ENCODE measurements at places on chromosomes 16 and 17.
A peak's percentile ranks its signal among the peaks of the same experiment; 100 is the strongest.

DNA sequence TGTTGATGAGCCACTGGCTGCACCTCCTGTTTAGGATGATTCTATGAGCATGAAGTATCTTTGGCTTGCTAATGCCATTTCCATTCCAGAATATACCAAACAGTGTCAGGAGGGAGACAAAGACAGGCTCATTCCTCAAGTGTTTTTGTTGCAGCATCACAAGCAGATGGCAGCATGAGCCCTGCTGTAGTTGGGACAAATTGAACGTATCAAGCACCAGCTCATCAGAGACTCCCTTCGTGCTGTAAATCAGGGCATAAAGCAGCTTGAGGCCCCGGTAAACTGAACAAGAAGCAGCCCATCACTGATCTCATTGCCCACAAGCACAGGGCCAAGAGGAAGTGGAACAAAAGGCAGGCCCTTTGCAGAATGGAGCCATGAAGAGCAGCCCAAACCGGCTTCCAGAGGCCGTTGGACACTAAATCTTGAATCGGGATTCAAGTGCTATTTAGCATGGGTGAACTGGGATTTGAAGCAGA, 45.9 kb upstream of the HS3ST3A1 start:
- no peak for DNase-seq

DNA sequence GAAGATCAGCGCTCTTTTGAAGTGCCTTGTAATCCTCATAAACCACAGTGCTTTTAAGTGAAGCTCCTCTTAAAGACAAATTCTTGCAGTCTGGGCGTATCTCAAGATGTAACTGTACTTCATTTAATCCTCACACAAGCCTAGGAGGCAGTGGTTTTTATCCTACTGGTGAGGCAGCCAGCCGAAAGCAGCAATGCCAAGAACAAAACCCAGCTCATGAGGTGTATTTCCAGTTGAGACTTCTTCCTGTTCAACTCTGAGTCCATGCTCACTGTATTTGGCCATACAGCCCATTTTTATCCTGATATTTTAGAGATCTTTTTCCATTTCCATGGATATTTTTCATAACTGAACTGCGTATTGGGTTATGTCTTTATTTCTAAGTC, 13.7 kb downstream of the CTRB2 start:
- DNase-seq, result no peak

DNA sequence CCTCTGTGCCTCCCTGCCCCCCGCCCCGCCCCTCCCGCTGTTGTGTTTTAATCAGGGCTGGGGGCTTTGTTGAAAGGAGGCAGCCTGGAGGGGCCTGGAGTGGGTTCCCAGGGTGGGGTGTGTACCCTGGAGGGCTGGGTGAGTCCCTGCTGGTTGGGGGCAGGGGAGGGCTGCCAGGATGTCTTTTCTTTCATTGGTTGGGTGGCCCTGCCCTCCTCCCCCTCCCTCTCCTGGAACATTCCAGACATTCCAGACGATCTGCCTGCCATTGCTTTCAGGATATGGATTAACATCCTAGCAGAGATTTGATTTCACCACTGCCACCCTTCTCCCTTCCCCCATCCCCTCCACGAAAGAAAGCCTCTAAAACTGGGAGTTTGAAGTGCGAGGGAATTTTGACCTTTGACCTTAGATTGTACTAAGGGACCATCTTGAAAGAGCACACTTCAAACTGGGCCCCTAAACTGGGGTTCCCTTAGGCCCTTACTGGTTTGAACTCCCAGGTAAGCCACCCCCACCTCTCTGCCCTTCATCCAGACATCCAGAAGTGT, 25.3 kb downstream of the IGF2BP1 start:
- no peak for DNase-seq

DNA sequence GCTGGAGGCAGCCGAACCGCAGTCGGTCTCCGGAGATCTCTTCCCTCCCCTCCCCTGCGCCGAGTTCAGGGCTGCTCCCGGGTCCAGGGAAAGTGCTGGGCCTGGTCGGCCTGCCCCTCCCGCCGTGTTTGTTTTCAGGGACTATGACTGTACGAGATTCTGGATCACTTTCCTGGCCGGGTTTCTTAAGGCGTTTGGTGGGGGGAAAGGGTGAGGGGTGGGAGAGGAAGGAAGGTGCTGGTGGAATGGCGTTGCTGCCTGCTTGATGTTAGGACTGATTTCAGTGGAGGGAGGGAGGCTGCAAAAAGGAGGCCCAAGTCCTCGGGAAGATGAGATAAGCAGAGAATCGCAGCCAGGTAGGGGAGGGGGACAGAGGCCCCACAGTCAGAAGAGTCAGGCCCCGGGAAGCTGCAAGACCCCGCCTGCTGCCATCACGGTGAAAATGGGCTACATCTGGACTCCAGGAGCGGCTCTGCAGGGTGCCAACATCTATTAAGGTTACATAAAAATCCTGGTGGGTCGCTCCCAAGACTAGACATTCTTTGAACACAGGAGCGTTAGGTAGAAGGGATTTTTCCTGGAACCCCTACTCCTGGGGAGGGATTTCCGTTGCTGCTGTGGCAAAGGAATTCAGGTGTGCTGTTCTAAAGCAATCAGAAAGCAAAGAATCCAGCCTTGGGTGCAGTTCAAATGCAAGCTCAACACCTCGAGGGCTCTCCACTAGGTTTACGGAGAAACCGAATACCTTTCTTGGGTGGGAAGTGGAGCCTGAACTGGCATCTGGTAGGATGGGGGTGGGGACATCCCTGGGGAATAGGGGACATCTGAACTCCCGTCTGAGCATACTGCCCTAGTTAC, 1.2 kb downstream of the ARHGAP44 start:
- no peak for DNase-seq

GRCh38 chr17:41594363-41594915, 7.7 kb upstream of the KRT14 start:
- no peak for DNase-seq

DNA sequence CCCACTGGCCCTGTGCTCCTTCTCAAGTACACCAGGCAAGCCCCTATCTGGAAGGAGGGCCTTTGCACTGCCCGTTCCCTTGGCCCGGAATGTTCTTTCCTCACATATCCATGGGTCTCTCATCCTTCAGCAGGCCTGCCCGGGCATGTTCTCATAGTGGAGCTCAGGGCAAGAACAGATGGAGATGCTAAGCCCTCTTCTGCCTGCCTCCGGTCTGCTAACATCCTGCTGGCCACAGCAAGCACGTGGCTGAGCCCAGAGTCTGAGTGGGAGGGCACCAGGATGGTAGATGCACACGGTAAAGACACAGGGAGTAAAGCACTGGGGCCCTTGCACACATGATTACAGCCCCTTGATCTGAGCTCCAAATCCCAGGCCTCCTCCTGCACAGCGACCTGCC, 19.8 kb upstream of the ANKRD40CL start:
- no peak for DNase-seq

DNA sequence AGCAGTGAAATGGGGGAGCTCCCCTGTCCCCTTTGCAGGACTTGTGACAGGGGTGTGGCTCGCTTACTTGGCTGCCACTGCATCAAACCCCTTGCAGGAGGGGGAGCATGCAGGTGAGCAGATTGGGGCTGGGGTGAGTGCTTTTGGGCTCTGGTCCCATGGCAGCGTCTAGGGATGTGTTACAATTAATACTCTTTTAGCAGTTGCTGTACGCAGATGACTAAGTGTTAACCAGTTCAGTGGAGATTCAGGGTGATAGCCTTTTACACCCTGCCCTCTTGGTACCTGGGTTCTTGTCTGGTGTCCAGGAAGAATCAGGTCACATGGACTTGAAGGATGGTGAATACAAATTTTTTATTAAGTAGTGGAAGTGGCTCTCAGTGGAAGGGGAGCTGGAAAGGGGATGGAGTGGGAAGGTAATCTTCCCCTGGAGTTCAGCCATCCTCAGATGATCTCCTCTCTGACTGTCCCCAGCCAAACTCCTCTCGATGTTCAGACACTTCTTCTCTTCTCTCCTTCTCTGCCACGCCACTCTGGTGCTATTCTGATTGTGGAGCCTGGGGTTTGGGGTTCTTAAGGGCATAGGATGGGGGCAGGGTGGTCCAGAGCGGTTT, 100.1 kb downstream of the MARF1 start:
- DNase-seq, result no peak

DNA sequence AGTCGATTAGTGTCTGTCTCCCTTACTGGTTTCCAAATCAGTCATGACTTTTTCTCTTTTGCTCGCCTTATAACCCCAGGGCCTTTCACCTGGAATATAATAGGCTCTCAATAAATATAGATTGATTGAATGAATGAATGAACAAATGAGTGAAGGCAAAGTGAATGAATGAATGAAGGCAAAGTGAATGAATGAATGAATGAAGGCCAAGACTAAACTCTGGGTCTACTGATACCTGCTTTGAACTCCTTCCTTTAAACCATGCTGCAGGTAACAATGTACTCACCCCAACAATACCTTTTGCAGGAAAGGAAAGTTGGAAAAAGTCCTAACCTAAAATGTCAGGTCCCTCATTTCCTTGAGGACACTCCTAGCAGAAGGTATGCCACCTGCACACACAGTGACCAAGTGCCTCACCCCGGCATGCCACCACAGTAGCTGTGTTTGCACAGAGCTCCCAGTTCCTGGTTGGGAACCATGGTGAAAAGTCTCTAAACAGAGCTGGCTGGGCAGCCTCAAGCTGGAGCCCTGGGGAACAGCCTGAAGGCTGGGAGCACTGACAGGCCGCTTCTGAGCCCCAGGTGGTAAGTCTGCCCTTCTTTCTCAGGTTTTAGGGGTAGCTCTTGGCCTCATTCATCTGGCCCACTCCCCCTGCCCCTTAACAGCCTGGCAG, 42.7 kb upstream of the ANKFN1 start:
- no peak for DNase-seq

DNA sequence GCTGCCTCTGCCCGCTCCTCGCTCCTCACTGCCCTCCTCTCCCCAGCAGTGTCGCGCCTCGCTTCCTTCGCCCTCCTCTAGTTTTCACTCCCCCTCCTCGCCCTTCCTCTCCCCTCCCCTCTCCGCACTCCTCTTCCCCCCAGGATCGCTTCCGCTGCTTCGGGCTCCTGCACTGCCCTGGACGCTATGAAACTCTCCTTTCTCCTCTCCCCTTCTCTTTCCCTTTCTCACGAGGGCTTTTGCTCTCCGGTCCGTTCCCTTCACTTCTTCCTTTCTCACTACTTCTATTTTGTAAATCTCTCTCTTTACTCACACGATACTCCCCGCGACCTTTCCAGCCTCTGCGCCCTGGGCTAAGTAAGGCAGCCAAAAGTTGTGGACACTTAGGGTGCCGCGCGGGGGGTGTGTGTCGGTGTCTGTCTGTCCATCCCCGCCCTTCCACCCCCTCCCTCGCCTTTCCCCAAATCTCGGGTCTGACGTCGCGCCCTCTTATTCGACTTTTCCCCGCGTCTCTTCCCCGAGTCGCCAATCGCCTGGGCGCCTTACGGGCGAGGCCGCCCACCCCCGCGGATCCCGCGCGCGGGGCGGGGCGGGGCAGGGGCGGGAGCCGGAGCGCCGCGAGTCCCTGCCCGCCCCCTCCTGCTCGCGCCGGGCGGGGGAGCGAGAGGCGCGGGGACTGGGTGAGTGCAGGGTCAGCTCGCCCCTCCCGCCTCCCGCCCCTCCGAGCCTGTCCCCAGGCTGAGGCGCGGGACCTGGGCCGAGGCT, at the start of gene IRX3:
Gene IRX3, minus strand, starts transcription at position 422 of the 765 bp plus-strand sequence. CDS start 737 bp downstream, outside the sequence.
- DNase-seq, result peak; percentile 75

DNA sequence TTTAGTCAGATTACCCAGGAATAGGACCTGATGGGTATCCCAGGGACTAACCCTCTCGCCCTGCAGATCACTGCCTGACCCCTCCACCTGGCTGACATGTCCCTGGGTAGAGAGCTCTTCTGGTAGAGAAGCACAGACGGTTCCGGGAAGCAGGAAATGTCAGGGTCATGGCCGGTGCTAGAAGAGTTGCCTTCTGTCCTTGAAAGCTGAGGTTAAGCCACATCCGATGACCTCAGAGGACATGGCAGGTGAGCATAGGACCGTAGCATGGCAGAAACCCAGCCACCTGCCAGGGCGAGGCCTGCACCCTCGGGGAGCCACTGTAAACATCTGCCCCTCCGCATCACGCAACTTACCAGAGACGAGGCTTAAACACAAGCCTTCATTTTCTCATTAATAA, 483.7 kb downstream of the SOX9 start:
- DNase-seq, result no peak

DNA sequence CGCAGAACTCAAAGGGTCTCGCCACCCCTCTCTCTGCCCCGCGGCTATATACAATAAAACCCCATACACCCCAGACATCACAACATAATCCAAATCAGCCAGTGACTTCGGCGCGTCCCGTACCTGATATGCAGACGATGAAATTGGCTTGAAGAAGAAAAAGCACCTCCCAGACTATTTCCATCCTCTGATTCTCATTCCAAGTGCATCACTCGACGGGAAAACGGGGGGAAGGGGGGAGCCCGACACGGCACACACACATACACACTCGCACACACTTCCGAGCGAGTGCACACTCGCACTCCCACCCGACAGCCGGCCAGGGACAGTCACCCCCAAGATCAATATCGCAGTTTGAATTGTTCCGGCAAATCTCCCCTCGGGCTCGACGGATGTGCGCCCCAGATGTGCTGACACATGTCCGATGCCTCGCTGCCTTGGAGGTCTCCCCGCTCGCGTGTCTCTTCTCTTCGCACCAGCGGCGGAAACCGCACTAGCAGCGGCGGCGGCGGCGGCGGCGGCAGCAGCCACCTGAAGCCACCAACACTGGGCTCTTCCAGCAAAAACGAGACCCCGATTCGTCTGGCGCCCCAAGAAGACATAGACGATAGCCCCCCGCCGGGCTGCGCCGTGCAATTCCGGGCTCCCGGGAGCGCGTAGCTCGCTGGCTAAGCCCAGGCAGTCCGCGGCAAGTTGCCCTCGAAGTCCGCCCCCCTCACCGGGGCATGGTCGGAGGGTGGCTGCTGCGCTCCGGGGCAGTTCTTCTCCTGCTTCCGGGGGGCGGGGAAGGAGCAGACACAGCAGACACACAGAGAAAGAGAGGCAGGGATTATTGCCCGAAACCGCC, 688 bp downstream of the CA10 start:
- no peak for DNase-seq

GRCh38 chr17:81367171-81367570, 28.1 kb upstream of the BAHCC1 start:
- DNase-seq, result no peak

DNA sequence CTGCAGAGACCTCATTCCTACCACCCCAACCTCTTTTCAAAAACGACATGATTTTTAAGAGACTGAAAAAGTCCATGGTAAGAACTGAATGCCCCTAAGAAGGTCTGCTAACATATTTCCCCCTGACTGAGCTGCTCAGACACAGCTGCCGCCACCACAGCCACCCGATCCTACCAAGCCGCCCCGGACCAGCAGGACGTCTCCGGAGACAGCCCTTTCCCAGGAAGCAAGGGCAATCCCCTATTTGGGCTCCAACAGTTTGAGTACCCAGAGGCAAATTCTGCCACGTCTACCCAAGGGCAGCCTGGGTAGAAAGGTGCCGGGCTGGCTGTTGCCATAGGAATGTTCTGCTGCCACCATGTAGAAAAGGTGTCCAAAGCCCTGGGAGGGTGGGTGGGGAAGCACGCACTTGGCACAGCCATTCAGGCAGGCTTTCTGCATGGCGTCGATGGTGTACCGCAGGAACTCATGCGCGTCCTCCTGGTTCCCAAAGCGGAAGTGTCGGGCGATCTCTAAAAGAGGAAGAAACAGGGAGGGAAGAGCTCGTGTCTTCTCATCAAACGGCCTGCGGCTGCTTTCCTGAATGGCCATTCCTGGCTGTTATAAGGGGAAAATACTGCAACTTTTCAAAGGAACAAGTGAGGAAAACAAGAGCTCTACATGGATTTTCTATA, 13.6 kb downstream of the USP36 start:
- DNase-seq, result no peak
